ENCODE measurements at places on chromosomes 3 and 15.
A peak's percentile ranks its signal among the peaks of the same experiment; 100 is the strongest.

DNA sequence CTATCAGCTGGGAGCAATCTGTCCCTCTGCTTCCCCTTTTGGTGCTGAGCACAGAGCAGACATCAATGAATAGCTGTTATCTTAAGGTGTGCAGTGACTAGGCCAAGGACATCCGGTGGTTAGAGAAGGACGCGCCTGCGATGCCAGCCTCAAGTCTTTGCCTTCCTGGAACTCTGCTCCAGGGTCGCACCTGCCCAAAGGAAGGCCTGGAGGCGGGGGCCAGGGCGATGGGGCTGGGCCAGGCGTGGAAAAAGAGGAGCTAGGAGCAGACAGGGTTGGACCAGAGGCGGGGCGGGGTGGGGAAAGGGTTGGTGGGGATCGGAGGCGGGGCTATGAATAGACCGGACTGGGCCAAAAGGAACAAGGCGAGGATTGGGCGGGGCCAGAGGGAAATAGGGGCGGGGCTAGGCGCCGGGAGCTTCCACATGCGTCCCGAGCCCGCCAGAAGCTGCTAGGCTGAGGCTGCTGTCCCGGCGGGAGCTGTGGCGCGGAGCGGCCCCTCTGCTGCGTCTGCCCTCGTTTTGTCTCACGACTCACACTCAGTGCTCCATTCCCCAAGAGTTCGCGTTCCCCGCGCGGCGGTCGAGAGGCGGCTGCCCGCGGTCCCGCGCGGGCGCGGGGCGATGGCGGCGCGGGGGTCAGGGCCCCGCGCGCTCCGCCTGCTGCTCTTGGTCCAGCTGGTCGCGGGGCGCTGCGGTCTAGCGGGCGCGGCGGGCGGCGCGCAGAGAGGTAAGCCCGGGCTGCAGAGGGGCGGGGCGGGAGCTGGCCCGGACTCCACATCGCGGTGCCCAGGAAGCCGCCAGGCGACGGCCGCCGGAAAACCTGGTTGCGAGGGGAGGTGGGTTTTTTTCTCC is at the start of gene CHRNA5:
CHRNA5 (plus strand) TSS at position 424 of the 854 bp plus-strand sequence; CDS start at position 624, 200 bp downstream.
- DNase-seq = peak; percentile 9

DNA sequence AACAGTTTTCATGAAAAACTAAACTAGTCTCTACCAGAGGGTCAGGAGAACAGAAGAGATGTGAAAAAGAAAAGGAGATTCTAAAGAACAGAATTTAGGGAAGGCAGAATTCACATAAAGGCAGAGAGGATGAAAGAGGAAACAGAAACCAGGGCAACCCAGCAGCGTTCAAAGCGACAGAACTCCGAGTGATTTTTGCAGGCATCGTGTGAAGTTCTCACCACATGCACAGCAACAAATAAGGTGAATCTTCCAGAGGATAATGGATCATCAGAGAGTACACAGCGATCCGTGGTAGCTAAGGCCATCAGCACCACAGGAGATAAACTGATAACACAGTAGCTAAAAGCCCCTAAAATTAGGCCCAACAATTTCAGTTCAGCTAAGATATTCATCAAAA is 250.8 kb upstream of the THBS1 start:
- DNase-seq = no peak

GRCh38 chr3:94821241-94821640 is 758.4 kb downstream of the NSUN3 start:
- no peak for DNase-seq

- DNase-seq = no peak
Measured at GRCh38 chr15:93289941-93290617, 201.1 kb upstream of the RGMA start.

DNA sequence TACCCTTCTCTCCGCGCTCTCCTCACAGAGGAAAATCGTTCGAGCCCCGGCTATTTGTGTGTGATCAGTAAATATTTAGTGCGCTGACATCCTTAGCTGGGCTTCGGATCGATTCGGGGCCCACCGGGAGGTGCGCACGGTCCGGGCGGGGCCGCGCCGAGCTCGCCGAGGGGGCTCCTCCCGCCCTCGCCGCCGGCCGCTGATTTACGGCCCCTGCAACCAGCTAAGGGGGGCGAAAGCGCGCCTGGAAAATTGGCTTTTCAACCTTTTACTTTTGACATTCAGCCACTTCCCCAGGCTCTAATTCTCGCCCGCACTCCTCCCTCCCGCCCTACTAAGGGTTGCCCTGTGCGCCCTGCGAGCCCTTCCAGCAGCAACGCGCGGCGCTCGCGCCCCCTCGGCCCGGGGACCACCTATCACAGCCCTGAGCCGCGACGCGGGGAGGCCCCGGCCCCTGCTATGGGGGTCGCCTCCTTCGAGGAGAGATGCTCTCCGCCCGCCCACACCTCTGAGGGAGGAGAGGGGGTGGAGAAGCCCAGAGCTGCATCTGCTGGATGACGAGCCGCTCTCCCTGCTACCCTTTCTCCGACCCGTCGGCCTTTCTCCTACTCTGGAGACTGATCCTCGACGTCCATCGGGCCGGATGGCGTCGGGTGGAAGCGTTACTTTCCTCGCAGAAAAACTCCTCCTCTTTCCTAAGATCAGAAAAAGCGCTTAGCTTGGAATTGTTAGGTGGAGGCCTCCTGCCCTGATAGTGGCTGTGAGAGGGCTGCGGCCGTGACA is 7.8 kb upstream of the NR2F2 start:
- DNase-seq = no peak

DNA sequence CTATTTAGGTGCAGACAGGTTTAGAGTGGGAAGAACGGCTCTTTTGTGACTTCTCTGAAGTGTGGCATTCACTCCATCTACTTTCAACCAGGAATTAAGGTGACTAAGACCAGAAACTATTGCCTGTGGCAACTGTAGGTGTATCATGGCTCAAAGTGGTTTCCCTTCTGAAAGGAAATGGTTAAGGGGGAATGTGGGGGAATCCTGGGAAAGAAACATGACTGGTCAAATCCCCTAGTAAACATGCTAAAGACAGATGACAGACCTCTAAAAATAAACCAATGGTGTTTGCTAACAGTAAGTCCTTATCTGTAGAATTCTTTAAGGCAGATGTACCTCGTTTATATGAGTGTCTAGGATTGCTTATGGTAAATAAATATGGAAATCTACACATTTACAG is 56.9 kb downstream of the MEGF11 start:
- DNase-seq = no peak

DNA sequence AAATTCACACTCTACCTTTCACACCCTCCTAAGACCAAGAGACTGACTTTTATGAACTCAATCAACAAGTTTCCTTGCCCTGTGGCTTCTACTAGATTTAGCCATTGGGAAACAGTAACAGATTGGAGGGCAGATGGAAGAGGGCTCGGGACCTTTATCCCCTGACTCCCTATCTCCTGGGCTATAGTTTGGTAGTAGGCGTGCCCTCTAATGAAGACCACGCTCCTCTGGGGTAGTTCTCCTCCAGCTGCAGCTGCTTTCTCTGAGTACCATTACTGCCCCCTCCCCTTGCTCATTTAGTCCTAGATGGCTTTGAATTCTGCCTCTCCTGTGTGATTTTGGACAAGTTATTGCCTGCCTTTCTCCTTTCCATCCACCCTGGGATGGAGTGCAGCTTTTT is 33.3 kb downstream of the FMN1 start:
- no peak for DNase-seq

DNA sequence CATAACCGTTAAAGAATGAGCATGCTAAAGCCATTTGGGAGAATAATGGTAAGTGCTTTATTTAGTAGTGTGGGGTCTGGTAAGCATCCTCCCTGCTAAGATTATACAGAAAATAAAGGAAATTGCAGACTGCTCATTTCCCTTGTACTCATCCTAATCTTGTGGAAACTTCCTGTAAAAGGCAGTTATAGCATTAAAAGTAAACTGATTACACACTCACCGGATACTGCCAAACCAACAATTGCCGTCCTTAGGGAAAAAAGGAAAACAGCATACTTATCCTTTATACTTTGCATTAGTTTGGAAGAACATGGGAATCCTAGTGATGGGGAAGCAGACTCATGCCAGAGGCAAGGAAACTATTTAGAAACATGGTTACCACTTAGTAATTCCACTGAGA is 5.3 kb upstream of the SPRED1 start:
- no peak for DNase-seq

GRCh38 chr15:58520936-58521292 is 89.1 kb downstream of the LIPC start:
- DNase-seq = no peak

GRCh38 chr3:154338570-154338969 is 14.3 kb upstream of the DHX36 start:
- DNase-seq = no peak

DNA sequence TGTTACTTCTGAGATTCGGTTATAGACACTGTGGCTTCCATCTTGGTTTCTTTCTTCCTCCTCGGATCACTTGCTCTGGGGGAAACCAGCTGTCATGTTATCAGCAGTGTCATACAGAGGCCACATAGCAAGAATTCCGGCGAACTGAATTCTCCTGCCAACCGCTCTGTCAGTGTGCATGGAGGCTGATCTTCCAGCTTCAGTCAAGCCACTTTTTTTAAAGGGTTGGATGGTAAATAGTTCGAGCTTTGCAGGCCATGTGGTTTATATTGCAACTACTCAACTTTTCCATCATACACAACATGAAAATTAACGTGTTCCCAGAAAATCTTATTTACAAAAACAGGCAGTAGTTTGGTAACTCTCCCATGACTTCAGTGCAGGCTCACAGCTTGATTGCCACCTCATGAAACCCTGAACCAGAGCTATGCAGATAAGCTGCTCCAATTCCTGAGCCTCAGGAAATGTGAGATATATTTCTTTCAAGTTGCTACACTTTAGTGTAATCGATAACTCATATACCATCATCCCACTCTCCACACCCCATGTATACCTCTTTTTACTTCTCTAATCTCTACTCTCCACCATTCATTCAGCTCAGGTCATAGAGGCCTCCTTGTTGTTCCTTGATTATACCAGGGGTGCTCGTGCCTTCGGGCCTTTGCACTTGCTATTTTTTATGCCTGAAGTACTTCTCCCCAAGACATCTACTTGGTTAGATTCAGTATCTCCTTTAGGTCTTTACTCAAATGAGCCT is 7.2 kb downstream of the RPL22L1 start:
- no peak for DNase-seq

DNA sequence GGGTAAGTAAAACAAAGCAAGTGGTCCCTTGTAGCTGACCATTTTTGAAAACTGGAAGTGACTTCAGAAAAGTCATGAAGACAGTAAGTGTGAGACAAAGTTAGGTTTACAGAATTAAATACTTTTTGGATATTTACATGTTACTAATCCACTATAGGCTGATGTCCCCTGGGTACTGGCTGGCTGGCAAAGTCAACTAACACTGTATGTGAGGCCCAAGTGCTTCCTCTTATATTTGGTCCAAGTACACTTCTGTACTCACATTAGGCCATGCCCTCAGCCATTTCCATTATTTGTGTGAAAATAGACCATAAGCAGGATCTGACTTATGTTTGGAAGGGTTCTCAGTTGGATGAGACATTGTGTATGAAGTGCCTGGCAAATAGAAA is 5.5 kb upstream of the LEKR1 start:
- DNase-seq = no peak

DNA sequence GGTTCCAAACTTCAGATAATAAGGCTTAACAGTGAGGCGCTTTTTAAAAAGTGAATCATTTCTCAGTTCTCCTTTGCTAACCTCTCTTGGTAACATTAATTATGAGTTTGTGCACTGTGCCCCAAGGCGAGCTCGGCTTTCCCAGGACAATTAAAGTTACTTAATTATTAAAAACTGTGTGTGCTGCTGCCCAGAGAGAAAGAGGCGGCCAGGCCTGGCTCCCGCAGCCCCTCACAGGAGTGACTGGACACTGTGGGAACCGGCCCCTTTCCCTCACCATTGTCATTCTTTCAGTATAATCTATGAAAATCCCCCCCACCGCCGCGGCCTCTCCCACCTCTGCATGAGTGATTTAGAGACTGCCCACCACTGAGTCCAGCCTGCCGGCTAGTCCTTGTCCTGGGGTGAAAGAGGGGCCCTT is 43.1 kb upstream of the HES1 start:
- no peak for DNase-seq

DNA sequence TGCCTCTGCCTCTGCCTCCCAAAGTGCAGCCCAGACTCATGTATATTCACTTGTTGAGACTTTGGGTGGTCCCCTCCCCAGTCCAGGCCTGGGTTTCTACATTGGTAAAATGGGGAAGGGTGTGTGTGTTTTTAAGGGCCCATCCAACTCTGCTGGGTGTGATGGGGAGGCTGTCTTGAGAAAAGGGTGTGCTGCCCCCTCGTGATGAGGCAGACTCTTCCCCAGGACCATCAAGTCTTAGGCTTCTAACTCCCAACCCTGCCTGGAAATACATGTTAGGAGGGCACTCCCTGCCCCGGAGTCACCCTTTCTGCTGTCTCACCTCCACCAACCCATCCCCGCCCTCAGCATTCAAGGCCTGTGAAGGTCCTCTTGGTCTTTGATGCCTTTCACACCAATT is 4.4 kb upstream of the PTPN23 start:
- DNase-seq = no peak

- no peak for DNase-seq
Measured at GRCh38 chr3:193743702-193744047, 150.7 kb downstream of the OPA1 start.

DNA sequence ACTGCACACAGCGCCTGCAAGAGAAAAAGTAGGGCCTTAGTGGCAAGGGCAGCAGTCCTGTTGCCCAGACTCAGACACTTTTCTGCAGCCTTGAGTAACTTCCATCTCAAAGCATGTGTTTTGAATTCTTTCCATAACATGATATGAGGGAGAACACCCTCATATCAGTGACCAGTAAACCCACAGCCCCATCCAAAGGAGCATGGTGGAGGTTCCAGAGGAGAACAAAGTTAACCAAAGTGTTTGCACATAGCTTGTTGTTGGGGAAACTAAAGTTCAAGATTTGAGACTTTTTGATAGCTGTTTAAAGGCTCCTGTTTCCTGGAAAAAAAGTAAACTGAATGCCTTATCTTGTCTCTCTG is 74.2 kb downstream of the OCA2 start:
- DNase-seq = no peak

GRCh38 chr3:4758249-4758860 is 220.9 kb upstream of the BHLHE40 start:
- DNase-seq = no peak
